ENCODE measurements at places on chromosomes 1 and 21. TPM values are rescaled to one million over a fixed set of nuclear protein-coding genes. Genes with fewer than 3 reads are reported as not detected.

Gene SPRR1A
- total RNA-seq = not detected

Gene CELA3A
- not detected for total RNA-seq

Gene FAM167B
- total RNA-seq = 1.5 TPM

GRCh38 chr1:53088616-53089300, 26.7 kb downstream of the PODN start:
- DNase-seq = no peak

- no peak for DNase-seq
Measured at GRCh38 chr1:12591267-12591938, 26.6 kb downstream of the DHRS3 start.

DNA sequence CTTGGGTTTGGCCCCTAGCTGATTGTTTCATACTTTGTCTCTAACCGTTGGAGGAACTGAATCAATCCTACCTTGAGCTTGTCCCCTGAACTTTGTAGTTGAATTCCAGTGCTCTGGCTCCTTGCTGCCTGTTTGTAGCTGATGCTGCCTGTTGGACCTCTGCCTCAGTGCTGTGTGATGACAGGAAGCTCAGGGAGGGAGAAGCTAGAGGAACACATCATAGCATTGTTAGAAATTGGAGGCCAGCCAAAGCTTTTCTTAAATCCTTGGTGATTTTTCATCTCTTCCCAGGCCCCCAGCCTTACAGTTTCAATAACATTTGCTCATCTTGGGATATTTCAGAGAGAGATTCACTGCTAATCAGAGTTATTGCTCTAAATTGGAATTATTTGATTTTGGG, 34.0 kb downstream of the MACF1 start:
- no peak for DNase-seq

Gene NBPF10
- total RNA-seq = 2.1 TPM

GRCh38 chr1:232463225-232463624, 166.7 kb downstream of the SIPA1L2 start:
- no peak for DNase-seq

- DNase-seq = no peak
Measured at GRCh38 chr1:95230768-95231191, 3.2 kb upstream of the RWDD3 start.

DNA sequence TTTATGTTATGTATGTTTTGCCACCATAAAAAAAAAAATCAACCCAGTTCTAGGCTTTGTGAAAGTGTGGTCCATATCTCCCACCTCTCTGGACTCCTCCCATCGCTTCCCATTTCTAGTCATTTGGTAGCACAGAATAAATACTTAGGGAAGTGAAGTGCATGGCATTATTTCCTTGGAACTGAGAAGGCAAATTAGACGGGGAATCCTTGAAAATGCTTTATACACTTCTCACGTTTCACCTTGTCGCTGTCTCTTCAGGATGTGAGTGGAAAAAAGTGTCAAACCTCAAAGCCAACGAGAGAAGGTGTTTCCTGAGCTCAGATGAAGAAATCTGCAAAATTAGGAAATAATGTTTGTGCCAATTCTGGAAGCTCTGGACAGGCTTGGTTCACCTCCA, 209.9 kb downstream of the ATG4C start:
- DNase-seq = no peak

Gene CD244
- total RNA-seq = not detected

DNA sequence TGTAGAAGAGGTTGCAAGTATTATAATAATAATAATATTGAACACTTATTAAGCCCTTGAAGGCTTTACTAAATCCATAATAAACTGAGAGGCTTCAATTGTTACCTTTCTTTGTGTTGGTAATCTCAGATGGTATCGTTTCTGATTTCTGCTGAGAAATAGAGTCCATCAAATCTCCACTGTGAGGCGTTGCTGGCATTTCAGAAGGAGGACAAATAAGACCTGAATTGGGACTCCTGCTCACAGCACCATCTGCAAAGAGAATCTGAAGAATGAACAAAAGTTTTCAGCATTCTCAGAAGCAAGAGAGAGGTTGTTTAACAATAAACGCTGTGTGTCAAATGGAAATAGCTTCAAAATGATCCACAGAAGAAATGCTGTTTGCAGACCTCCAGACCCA, 93.7 kb downstream of the WDR3 start:
- DNase-seq = no peak

Gene CFAP126
- not detected for total RNA-seq

GRCh38 chr1:237394281-237394680, 352.3 kb downstream of the RYR2 start:
- DNase-seq = no peak

Gene RGL1
- 13.3 TPM for total RNA-seq

DNA sequence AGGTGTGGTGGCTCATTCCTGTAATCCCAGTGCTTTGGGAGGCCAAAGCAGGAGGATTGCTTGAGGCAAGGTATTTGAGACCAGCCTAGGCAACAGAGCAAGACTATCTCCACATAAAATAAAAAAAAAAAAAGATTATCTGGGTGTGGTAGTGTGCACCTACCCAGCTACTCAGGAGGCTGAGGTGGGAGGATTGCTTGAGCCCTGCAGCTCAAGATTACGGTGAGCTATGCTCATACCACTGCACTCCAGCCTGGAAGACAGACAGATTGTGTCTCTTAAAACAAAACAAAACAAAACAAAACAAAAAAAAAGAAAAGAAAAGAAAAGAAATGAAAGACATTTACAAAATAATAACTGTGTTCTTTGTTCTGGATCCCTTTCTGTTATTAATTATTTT, 6.1 kb upstream of the TLCD4 start:
- no peak for DNase-seq

DNA sequence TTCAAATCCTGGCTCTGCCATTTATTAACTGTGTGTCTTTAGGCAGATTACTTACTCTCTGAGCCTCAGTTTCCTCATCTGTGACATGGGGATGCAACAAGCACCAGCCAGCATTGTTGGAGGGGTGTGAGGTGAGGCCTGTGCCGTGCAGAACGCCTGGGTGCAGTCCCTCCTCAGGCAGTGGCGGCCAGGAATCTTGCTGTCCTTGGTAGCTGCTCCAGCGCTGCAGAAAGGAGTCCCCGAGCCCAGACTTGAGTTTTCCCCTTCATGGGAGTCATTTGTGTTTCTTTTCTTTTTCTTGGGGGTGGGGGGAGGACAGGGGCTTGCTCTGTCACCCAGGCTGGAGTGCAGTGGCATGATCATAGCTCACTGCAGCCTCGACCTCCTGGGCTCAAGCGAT, 46.6 kb downstream of the DISP3 start:
- DNase-seq = no peak

Gene SLAMF9
- not detected for total RNA-seq

Gene PLEKHA6
- total RNA-seq = 4.5 TPM

DNA sequence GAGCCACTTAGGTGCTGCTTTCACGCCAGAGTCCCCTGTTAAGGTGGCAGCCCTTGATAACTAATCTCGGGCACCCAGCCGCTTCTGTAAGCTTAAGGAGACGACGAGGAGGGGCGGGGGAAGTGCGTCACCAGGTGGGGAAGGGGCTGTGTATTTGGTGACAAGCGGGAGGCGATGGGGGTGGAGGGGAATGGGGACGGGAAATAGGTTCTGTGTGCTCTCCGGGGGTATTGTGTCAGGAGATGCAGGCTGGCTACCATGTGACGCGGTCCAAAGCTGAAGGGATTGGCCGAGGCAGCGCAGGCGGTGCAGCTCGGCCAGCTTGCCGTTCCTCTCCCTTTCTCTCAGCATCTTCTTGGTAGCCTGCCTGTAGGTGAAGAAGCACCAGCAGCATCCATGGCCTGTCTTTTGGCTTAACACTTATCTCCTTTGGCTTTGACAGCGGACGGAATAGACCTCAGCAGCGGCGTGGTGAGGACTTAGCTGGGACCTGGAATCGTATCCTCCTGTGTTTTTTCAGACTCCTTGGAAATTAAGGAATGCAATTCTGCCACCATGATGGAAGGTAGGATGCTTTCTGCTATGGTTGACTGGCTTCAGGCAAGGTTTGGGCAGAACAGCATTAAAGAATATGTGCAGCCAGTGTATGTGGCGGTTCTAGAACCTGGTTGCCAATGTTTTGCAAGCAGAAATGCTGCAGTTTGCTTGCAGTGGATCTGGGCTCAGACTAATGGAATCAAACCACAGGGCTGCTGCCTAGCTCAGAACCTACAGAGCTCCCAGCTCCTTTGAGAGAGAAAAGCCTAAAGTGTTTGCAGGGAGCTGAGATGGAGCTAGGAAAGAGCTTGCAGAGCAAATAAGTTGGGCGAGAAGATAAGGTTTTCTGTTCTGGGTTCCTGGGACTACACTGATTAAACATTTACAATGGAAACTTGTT, at the start of gene SGIP1:
TSS of gene SGIP1 (plus strand) at position 350 of the 937 bp plus-strand sequence. CDS start at position 556, 206 bp downstream.
- peak; percentile 14 for DNase-seq
